ENCODE measurements at places on chromosomes 16 and 17.

DNA sequence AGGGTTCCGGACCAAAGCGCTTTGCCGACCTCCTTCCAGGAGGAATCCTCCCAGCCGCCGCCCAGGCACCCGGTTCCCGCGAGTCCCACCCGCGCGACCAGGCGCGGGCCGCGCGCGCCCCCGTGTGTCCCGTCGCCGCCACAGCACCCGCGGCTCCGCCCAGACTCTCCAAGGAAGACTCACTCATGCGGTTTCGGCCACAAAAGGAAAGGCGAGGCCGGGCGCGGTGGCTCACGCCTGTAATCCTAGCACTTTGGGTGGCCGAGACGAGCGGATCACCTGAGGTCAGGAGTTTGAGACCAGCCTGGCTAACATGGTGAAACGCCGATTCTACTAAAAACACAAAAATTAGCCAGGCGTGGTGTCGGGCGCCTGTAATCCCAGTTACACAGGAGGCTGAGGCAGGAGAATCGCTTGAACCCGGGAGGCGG lies 3.5 kb upstream of the PKMYT1 start:
- peak; percentile 88 for DNase-seq

GRCh38 chr17:18344021-18344420 lies 19.3 kb downstream of the SHMT1 start:
- DNase-seq, result no peak

DNA sequence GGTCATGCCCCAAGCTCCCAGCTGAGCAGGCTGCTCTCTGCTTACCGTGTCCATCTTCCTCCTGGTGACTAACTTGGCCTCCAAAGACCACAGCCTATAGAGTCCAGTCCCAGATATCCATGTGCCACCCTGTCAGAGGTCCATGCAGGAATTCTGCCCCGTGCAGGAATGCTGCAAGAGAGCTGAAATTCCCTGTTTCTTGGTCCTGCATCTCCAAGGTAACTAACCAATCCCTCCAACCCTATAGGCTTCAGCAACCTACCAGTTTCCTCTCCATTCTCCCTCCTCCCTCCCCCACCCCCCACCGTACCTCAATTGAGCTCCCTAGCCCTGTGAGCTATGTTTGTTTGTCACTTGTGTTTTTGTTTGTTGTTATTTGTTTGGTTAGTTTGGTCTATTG lies 9.6 kb upstream of the MKS1 start:
- DNase-seq, result no peak

GRCh38 chr17:5047446-5047845 lies 12.2 kb upstream of the SLC52A1 start:
- no peak for DNase-seq

DNA sequence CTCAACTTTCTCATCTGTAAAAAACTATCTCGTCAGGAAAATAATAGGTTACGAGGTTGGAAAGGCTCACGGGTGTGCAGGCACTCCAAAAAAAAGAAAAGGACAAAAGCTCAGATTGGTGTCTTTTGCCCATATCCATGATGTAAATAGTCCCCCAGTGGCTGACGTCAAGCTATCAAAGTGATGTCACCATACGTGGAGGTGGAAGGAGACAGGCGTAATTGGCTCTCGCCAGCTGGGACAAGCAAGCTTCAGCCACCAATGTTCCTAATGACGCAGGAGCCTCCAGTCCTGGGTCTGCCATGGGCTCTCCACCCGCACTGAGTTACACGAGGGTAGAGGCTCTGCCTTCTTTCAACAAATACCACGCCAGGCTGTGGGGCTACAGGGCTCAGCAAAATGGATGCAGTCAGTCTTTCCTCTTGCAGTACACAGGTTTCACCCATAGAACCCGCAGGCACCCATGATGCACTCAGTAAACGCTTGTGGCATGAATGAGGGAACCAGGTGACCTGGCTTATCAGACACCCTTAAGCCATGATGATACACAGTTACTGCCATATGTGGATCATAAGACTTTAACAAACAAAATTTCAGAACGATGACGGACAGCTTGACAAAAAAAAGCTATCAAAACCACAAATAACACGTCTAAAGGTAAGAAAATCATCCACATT lies 50.5 kb downstream of the COTL1 start:
- no peak for DNase-seq

- DNase-seq, result no peak
Observed at GRCh38 chr16:85029408-85029784, 1.8 kb downstream of the KIAA0513 start.

DNA sequence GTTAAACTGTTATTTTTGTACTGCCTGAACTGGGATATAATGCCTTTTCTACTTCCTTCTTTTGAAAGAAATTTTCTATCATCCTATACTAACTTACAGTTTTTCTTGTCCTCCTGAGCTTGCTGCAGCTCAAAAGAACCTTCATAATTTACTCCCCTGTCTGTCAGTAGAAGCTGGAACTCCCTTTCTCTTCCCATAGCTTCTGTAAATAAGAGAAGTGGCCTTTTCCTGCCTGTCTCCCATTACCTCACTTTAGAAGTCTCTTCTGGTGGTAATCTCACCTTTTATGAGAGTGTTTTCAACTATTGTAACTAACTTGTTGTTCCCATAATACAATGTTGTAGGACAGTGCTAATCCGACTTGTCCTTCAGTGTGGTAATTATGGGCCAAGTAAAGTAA lies 246.7 kb upstream of the TBX2 start:
- no peak for DNase-seq

DNA sequence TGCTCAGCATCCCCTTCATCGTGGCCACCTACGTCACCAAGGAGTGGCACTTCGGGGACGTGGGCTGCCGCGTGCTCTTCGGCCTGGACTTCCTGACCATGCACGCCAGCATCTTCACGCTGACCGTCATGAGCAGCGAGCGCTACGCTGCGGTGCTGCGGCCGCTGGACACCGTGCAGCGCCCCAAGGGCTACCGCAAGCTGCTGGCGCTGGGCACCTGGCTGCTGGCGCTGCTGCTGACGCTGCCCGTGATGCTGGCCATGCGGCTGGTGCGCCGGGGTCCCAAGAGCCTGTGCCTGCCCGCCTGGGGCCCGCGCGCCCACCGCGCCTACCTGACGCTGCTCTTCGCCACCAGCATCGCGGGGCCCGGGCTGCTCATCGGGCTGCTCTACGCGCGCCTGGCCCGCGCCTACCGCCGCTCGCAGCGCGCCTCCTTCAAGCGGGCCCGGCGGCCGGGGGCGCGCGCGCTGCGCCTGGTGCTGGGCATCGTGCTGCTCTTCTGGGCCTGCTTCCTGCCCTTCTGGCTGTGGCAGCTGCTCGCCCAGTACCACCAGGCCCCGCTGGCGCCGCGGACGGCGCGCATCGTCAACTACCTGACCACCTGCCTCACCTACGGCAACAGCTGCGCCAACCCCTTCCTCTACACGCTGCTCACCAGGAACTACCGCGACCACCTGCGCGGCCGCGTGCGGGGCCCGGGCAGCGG lies 3.2 kb downstream of the UTS2R start:
- DNase-seq, result no peak

GRCh38 chr17:43673516-43674323 lies 12.0 kb upstream of the MEOX1 start:
- peak; percentile 76 for DNase-seq

GRCh38 chr17:40608061-40608581 lies 39.5 kb downstream of the SMARCE1 start:
- no peak for DNase-seq

DNA sequence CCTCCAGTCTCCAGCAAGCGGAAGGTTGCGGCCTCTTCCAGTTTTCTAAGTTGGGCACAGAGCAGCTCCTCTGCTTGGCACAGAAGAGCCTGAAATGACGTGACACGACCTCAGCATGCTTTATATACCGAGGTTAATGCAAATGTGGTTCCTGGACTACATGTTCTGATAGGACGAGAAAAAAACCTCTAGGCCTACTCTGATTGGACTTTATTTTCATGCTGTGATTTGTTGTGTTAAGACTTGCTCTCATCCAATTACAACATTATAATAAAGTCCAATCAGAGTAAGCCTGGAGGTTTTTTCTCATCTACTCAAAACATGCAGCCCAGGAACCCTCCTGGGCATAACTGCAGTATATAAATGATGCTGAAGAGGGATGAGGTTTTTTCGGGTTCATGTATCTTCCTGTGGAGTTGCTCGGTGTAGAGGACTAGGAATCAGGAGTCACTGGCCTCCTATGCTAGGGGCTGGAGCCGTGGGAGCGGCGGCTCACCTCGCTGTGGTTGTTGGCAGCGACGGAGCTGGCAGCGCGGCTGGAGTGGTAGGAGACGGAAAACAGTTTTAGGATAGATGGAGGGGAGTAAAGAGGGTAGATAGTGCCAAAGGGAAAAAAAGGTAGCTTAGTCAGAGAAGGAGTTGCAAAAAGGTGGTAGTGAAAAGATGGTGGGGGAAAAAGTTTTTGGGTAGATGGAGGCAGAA lies 878.0 kb downstream of the KCNJ18 start:
- no peak for DNase-seq

DNA sequence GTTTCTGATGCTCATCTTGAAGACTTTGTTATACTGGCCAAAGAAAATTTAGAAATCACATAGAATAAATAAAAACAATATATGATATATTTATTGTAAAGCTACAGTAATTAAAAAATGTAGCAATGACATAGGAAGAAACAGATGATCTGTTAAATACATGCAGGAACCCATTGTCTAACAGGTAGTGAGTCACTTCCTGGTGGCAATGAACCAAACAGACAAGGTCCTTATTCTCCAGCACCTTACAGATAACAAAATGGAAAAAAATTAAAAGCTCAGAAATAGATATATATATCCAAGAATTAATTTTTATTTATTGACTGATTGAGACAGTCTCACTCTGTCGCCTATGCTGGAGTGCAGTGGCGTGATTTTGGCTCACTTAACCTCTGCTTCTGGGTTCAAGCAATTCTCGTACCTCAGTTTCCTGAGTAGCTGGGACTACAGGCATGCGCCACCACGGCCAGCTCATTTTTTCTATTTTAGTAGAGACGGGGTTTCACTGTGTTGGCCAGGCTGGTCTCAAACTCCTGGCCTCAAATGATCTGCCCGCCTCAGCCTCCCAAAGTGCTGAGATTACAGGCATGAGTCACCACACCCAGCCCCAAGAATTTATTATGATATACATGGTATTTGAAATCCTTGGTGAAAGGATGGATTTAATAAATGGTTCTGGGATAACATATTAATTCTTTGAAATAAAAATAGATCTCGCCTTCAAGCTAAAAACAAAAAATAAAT lies 7.5 kb downstream of the NETO2 start:
- peak; percentile 26 for DNase-seq

DNA sequence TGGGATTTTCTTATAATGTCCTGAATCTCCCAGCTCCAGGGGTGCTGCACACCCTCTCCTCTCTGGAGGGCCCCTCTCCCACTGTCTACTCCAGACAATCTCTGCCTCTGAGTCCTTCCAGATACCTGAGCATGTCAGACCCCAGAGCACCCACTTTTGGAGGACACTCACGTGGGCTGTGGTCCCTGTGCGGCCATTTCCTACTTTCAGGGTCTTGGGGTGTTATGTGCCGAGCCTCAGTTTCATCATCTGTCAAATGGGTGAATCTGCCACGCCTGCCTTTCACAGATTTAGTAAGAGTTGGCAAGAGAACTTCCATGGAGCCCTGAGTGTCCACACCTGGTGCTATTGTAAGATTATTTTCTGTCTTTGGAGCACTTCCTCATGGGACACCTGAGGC lies 3.7 kb upstream of the FOXL1 start:
- no peak for DNase-seq

- peak; percentile 76 for DNase-seq
Observed at GRCh38 chr16:68265078-68265920, 973 bp downstream of the SLC7A6 start.

GRCh38 chr17:34412965-34413441 lies 50.0 kb upstream of the CCL1 start:
- peak; percentile 89 for DNase-seq

DNA sequence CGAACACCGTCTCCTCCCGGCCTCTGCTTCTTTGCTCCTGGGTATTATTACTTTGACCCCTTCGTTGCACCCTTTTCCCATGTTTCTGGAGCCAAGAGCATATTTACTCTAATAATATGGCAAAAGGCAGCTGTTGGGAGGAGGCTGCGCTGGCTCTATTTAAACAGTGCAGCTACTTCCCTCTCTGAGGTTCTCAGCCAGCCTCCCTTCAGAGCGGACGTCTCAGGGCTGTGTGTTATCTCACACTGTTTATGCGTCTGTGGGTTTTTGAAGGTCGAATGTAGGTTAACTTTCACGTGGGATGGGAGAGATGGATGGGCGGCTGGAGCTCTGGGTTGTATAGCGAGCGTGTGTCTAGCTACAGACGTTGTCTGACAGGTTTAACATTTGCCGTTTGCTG lies 45.3 kb downstream of the COX4I1 start:
- no peak for DNase-seq

- DNase-seq, result peak; percentile 95
Observed at GRCh38 chr16:87780385-87780989, 14.7 kb upstream of the KLHDC4 start.

GRCh38 chr16:64356267-64356666 lies 765.6 kb downstream of the CDH11 start:
- no peak for DNase-seq

DNA sequence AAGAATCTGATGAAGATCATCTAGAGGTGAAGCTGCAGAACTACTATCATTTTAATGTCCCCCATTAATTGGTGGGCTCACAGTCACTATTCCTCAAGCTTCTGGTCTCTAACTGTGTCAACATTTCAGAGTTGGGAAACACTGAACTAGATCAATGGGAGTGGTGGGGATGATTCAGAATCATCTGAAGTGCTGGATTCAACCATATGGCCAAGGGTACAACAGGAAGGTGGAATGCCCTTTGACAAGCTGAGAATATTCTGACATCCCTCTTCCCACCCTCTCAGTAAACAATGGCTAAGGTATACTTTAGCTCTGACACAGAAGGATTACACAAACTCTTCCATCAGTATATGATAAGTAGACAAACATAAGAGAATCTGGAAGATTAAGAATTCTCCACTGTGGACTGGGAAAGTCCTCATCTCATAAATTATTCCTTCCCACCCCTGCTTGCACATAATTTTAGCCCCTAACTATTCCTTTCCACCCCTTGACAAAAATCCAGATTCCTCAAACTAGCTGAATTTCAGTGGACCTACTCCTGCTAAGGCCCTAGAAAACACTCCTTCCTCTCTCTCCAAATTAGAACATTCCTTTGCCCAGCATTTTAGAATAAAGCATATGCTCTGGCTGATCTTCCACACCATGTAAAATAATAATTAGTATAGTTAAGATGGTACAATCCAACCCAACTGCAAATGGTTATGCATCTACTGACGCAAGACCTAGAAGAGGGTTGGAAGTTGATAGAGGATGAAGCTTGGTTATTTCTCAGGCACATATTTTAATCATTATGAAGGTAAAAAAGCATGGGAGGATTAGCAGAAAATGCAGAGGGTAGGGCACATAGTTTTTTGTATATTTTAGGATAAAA lies 16.3 kb upstream of the RFFL start:
- DNase-seq, result no peak

GRCh38 chr16:59988591-59988990 lies 1254.5 kb upstream of the GOT2 start:
- no peak for DNase-seq

GRCh38 chr16:56894331-56894917 lies 29.4 kb downstream of the SLC12A3 start:
- DNase-seq, result no peak

DNA sequence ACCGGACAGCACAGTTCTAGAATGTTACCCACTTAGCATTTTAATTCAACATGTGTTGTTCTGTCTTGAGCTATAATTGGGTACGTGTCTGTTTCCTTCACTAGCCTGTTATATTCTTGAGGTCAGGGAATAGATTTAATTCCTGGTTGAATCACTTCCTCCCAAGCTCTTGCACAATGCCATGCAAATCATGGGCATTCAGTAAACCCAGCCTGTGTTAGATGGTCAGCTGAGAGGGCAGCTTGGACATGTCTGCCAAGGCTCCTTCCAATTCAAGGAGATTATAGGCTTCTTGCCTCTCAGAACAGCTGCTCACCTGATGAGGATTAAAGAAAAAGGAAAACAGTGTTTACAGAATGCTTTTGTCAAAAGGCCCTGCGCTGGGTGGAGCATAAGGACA lies 12.6 kb downstream of the C1QTNF1 start:
- DNase-seq, result no peak
